ENCODE measurements at places on chromosomes 3 and 15. TPM values are rescaled to one million over a fixed set of nuclear protein-coding genes. Genes with fewer than 3 reads are reported as not detected.

DNA sequence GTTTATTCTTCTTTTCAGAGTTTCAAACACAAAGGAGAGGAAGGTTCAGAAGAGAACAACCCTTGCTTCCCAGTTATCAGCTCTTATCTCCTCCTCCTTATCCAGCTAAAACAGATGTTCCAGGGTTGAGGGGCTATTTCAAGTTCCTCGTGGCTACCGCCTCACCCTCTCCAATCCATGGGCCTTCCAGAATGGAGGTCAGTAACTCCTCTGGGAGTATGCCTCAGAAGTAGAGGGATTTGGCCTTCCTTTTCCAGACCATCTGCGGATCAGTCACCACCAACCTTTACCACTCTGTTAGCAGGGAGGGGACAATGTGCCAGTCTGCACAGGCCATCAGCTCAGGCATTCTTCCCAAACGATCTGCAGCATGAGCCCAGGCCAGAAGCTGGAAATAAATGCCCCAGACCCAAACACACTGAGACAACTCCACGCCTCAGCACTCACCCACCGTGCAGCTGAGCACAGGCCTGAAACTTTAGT is 14.8 kb downstream of the HTR3C start:
- H3K27ac ChIP-seq = no peak overlapping the region
- H3K36me3 ChIP-seq = no peaks in the 10 kb centered on the region
- no peaks in the 10 kb centered on the region for H3K27me3 ChIP-seq
- H3K4me3 ChIP-seq = no peak overlapping the region

Gene STAC
- 28.0 TPM for total RNA-seq

- DNase-seq = no peak
- H3K27me3 ChIP-seq = no peaks in the 10 kb centered on the region
- no peaks in the 10 kb centered on the region for H3K36me3 ChIP-seq
- H3K4me1 ChIP-seq = peaks cover 4% of the 10 kb centered on the region
- peak overlapping the region; percentile 73 for H3K27ac ChIP-seq
- H3K4me3 ChIP-seq = peak overlapping the region; percentile 42
Observed at GRCh38 chr3:172476347-172476746, 28.1 kb upstream of the GHSR start.

Gene ZNF860
- 1.7 TPM for total RNA-seq

Gene WWTR1
- total RNA-seq = 88.6 TPM

Gene CASR
- 0.10 TPM for total RNA-seq

- peaks cover 28% of the 10 kb centered on the region for H3K4me1 ChIP-seq
- H3K27ac ChIP-seq = no peak overlapping the region
- DNase-seq = no peak
Observed at GRCh38 chr3:159825216-159825854, 163.3 kb upstream of the IL12A start.

DNA sequence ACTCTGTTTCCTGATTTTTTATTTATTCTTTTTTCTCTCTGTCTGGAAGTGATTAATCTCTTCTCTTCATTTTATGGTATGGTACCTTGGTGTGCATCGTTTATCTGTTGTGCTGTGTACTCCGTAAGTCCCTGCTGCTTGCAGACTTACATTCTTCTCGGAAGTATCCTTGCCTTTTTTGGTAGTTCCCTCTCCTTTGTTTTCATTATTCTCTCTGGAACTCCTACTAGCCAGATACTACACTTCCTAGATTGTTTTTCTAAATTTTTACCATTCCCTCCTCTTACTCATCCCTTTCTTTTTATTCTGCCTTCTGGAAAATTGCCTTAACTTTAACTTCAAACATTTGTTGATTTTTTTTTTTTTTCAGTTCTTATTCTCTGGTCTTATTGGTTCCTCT is 27.2 kb downstream of the PIK3CA start:
- H3K27me3 ChIP-seq = no peaks in the 10 kb centered on the region
- H3K27ac ChIP-seq = no peak overlapping the region
- H3K36me3 ChIP-seq = no peaks in the 10 kb centered on the region
- H3K4me1 ChIP-seq = peaks cover 7% of the 10 kb centered on the region
- no peak for DNase-seq

DNA sequence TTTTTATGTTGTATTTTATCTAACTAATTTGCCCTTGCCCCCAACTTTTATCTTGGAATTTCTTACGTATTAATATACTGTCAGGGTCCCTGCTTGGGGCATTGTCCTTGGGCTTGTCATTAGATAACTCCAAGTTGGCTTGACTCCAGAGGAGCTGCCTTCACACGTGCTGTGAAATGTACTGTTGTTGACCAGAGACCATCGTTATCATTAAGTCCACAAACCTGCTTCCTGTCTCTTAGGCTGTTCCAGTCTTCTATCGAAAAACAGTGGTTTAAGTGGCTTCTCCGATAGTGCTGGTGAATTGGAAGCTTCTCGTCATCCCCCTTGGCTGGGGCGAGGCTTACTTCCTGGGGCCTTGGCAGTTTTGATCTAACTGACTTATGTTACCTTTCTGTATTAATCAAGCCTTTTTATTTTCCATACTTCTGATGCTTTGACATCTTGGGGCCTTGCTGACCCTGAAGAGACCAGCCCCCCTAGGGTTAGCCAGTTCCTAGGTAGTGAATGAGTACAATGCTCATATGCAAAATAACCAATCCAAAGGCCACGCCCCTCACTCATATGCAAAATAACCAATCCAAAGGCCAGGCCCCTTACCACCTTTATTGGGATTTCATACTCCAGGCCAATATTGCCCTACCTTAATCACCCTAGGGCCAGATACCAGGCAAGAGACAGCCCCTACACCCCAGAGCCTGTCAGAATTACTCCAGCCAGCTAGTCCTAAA is 164.5 kb downstream of the IGF1R start:
- H3K4me3 ChIP-seq = no peak overlapping the region
- DNase-seq = no peak
- peaks cover 4% of the 10 kb centered on the region for H3K4me1 ChIP-seq
- H3K36me3 ChIP-seq = no peaks in the 10 kb centered on the region
- H3K27ac ChIP-seq = no peak overlapping the region
- no peaks in the 10 kb centered on the region for H3K27me3 ChIP-seq

DNA sequence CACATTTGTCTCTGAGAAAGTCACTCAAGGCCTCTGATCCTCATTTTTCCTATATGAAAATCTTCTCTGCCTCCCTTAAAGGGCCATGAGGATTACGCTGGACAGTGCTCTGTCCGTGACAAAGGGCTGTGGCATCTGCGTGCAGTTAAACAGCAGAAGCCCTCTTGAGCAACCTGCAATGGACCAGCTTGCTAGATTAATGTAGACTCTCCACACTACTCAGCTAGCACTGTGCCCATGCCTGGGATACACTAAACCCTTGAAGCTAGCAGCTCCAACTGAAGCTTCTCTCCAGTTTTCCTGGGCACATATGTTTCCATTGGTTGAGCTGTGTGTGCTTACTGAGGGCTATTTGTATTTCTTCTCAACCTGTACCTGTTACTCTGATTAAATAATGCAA is 303.8 kb downstream of the RPLP1 start:
- H3K4me3 ChIP-seq = no peak overlapping the region
- H3K36me3 ChIP-seq = no peaks in the 10 kb centered on the region
- no peaks in the 10 kb centered on the region for H3K27me3 ChIP-seq
- DNase-seq = no peak

Gene PPP1R14D
- 0.34 TPM for total RNA-seq

DNA sequence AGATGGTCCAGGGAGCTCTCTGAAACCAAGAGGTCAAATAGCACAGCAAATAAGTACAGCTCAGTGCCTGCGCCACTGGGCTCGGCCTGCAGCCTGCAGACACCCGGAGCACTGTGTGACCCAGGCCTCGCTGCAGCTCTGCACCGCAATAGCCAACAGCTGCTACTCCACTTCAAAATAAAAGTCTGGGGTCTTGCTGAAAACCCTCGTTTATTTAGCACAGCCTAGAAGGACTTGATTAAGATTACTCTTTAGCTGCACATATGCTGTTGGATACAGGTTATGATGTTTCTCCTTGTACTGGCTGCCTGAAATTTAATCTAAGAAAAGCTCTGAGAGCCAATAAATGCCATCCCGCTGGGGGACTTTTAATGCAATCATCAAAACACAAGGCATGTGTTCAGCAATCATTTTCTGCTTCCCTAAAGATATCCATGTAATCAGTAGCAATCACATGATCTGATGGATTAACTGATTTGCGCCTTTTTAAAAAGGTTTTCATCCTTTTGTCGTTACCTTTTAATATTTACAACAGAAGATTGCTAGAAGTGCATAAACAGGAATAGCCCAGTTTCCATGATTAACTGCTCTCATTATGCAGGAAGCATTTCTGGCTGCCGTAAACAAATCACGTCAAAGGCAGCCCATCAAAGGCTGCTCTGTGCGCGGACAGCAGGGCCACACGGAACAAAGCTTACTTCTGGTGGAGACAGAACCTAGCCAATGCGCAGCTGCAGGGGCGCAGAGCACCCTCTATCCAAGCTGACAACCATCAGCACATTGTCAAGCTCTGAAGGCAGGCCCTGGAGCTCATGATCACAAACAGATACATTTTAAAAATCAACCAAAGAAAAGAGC is 58.8 kb downstream of the CLASP2 start:
- H3K36me3 ChIP-seq = no peaks in the 10 kb centered on the region
- H3K27me3 ChIP-seq = no peaks in the 10 kb centered on the region
- peaks cover 9% of the 10 kb centered on the region for H3K4me1 ChIP-seq
- no peak overlapping the region for H3K4me3 ChIP-seq
- H3K27ac ChIP-seq = peak overlapping the region; percentile 51

- DNase-seq = no peak
- no peak overlapping the region for H3K27ac ChIP-seq
- H3K36me3 ChIP-seq = peaks cover 2% of the 10 kb centered on the region
- no peaks in the 10 kb centered on the region for H3K4me1 ChIP-seq
- no peak overlapping the region for H3K4me3 ChIP-seq
Observed at GRCh38 chr3:149170672-149171071, 41.2 kb downstream of the HPS3 start.

Gene CYP8B1
- total RNA-seq = not detected

DNA sequence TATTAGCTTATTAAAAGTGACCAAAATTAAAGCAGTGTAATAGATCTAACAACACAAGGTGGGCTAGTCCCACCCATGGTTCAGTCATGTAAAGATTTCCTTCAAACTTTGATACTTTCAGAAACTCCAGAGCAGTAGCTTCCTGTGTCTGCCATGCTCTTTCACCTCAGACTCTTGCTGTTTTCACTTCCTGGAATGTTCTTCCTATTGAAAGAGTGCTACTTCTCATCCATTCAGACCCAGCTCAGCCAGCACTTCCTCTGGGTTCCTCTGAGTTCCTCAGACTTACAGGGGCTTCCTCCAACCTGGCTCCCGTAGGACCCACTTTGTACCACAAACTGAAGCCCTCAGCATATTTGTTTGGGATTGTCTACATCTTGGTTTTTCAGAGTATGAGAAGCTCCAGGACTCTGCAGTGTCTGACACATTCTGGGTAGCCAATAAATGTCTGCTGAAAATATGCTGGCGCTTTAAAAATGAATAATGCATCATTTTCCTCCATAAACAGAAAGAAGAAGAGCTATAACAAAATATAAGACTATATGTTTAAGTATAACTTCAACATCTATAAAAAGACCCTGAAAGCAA is 18.0 kb downstream of the NCEH1 start:
- H3K27ac ChIP-seq = no peak overlapping the region
- H3K27me3 ChIP-seq = no peaks in the 10 kb centered on the region
- DNase-seq = no peak
- H3K4me3 ChIP-seq = no peak overlapping the region
- no peaks in the 10 kb centered on the region for H3K36me3 ChIP-seq

- DNase-seq = no peak
- no peak overlapping the region for H3K4me3 ChIP-seq
- H3K27me3 ChIP-seq = no peaks in the 10 kb centered on the region
- H3K4me1 ChIP-seq = no peaks in the 10 kb centered on the region
Observed at GRCh38 chr3:151347432-151347831, 18.1 kb upstream of the P2RY13 start.

GRCh38 chr3:122975924-122976293 is 51.7 kb downstream of the SEMA5B start:
- no peaks in the 10 kb centered on the region for H3K27me3 ChIP-seq
- no peak overlapping the region for H3K4me3 ChIP-seq
- no peaks in the 10 kb centered on the region for H3K36me3 ChIP-seq
- peaks cover 9% of the 10 kb centered on the region for H3K4me1 ChIP-seq

Gene GNB4
- total RNA-seq = 45.2 TPM

- H3K36me3 ChIP-seq = no peaks in the 10 kb centered on the region
- no peak overlapping the region for H3K4me3 ChIP-seq
- no peak for DNase-seq
- H3K27me3 ChIP-seq = no peaks in the 10 kb centered on the region
Observed at GRCh38 chr3:42735019-42735418, 32.4 kb upstream of the HHATL start.

- H3K4me3 ChIP-seq = no peak overlapping the region
- no peaks in the 10 kb centered on the region for H3K36me3 ChIP-seq
- no peak for DNase-seq
- peaks cover 9% of the 10 kb centered on the region for H3K4me1 ChIP-seq
Observed at GRCh38 chr3:115785782-115786181, 162.5 kb downstream of the GAP43 start.

GRCh38 chr3:23624305-23624704 is 181.4 kb upstream of the UBE2E1 start:
- H3K27me3 ChIP-seq = no peaks in the 10 kb centered on the region
- no peak for DNase-seq
- no peak overlapping the region for H3K27ac ChIP-seq
- no peaks in the 10 kb centered on the region for H3K36me3 ChIP-seq
- no peak overlapping the region for H3K4me3 ChIP-seq

Gene GOLGA6L10
- 1.1 TPM for total RNA-seq

DNA sequence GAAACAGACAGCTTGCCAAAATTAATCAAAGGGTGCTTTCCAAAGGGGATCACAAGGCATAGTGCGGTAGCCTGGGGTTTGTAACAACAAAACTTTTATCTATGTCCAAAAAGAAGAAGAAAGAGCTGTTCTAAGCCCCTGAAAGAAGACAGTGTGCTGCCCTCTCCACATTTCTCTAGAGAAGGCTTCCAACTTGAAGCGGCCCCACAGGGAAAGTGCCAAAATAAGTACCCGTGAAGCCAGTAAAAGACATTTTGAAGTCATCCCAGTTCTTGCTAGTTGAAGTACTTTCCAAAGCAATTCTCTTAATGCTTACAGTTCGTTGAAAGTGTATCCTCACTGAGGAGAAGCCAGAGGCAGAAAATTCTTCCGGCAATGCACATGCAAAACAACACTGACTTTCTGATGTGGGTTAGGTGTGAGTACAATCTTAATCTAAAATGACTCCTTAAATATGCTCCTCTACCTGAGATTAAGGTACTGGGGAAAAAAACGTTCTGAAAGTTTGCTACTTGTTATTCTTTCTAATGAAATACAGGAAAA is 21.3 kb downstream of the GPR15 start:
- no peak for DNase-seq
- H3K36me3 ChIP-seq = no peaks in the 10 kb centered on the region
- H3K27me3 ChIP-seq = no peaks in the 10 kb centered on the region
- no peak overlapping the region for H3K4me3 ChIP-seq

GRCh38 chr3:131553495-131554247 is 50.9 kb upstream of the MRPL3 start:
- H3K36me3 ChIP-seq = no peaks in the 10 kb centered on the region
- no peak overlapping the region for H3K27ac ChIP-seq
- H3K4me1 ChIP-seq = no peaks in the 10 kb centered on the region
- DNase-seq = no peak

All from upper lobe of left lung (tissue), 6 donors.